CD14-positive monocyte (primary cell): ENCODE measurements at places on chromosomes 6 and 20.

- DNase-seq: peak; percentile 42
Observed at GRCh38 chr6:227074-227782, 65.1 kb upstream of the DUSP22 start.

DNA sequence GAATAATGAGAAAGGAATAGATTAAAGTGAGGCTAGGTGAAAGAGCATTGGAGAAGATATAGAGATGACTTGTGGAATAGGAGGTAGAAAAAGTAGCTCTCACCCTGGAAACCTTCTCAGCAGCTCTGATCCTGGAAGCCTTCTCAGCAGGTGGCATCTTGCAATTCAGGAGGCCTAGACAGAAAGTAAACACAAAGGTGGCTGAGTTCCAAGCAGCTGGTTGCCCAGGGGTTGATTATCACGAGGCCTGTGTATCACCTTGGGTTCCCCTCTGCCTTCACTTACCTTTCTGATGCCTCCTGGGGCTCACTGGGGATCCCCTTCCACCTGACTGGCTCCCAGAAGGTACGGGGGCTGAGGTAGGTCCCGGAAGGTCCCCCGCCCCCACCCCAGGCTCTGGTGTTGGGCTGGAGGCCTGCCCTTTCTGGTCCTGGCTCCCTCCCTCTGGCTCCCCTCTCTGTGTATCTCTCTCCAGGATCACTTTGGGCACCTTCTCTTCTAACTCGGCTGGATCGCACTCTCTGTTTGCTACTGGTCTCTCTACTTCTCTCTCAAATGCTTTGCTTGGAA lies 9.7 kb downstream of the MDC1 start:
- DNase-seq: no peak

DNA sequence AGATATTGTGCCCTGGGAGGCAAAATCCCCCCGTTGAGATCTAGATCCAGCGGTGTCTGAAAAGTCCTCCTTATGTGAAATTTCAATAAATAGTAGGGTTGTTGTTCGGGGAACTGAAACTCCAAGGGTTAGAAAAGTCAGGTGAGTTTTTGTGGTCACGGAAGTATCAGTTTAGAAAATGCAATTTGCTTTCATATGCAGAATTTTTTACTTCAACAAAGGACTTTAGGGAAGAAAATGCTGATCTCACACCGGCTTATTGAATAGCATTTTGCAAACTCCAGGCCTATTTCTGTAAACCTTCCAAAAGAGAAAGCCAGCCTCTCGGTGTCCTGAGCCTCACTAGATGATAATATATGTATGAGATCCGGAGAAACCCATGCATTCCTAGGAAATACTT lies 254.7 kb downstream of the TSHZ2 start:
- DNase-seq: no peak

GRCh38 chr6:47247227-47247797 lies 62.4 kb downstream of the TNFRSF21 start:
- peak; percentile 48 for DNase-seq

DNA sequence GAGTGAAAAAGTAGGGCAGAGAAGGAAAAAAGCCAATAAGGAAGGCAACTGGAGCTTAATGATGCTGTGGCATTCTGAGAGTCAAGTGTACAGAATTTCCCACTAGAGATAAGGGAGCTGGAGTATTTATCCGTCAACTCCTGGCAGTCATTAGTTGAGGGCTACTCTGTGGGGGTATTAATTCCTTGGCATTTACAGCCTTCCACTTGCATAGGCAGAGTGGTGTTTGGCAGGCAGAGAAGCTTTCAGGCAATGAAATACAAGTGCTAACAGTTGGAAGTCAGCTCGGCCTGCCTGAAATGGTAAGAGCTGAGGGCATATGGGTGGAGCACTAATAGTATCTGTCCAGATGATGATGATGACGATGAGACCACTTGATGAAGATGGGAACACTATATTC lies 207.3 kb upstream of the FLRT3 start:
- no peak for DNase-seq

DNA sequence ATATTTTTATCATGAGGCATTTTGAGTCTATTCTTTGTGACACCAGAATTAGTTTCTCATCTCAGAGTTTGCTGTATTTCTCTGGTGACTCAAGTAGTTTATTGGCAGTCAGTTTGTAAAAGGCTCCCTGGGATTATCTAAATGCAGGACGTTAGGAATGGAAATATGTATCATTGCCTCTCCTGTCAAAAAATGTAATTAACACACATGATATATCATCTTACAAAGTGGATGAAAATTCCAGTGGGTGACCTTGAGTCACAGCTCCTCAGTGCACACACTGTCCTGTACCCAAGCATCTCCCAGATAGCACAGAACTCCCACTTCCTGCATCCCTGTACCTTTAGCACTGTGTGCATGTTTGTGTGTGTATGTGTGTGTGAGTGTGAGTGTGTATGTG lies 258.6 kb downstream of the LAMA2 start:
- no peak for DNase-seq

GRCh38 chr6:28758046-28758817 lies 165.6 kb downstream of the TRIM27 start:
- DNase-seq: no peak

DNA sequence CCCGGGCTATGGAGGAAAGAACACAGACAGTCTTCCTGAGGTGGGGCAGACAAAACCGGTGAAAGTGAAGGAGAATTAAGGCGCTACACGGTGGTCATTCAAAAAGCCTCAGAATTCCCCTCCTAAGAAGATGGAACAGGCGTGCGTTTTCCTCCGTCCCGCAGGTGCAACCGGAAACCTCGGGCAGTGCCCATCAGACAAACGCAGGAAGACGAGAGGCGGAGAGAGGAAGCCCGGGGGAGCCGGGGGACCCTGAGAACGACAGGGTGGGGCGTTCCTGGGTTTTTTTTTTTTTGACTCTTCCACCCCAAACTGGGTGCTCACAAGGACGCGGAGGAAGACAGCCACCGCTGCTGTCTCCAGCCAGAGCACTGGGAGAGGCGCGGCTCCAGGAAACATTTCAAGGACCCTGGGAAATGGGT lies 25.4 kb downstream of the TTLL2 start:
- no peak for DNase-seq

DNA sequence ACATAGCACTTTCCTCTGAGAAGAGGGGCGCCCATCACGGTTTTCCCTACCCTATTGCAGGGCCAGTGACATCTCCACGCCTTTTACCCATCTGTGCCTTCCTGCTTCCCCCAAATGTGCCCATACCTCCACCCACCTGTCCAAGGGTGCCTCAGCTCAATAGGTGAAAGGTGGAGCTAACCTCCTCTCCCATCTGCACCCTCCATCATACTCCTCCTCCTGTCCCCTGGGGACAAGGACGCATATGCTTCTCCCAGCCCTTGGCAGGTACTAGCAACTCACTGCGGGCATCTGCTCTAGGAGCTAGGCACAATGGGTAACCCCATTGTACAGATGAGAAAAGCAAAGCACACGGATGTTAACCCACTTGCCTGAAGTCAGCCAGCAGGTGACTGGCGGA lies 62.8 kb downstream of the STK35 start:
- DNase-seq: no peak

DNA sequence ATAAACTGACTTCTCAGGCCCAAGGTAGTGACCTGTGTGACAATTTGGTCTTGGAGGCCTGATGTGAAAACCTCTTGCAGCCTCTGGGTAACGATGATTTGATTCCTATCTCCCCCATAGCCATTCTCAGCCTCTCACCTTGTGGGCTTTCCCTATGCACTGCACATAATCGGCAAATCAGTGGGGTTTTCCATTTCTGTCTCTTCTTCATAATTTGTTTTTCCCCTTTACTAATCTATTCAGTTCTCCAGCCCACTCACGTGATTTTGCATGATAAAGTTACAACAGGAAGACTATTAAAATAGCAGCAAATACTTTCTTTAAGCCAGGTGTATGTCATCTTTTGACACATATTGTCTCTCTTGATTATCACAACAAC lies 893.7 kb downstream of the TFAP2A start:
- no peak for DNase-seq

- no peak for DNase-seq
Observed at GRCh38 chr6:168152306-168152963, 73.4 kb upstream of the FRMD1 start.

DNA sequence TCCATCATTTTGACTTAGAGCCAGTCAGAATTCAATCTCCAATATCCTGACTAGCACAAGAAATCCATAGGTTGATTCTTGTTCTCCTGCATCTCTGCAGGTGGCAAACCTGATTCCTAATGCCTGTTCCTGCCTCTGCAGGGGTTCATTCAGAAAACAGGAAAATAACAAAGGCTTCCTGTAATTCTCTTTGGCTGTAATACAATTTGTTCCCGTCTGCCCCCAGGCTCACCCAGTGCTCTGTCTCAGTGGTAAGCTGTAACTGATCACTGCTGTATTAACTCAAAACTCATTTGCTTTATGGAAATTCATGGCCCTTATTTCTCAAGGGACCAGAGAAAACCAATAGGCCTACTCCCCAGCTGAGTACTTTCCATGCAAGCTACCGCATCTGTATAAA lies 88.6 kb downstream of the OPRM1 start:
- DNase-seq: no peak

DNA sequence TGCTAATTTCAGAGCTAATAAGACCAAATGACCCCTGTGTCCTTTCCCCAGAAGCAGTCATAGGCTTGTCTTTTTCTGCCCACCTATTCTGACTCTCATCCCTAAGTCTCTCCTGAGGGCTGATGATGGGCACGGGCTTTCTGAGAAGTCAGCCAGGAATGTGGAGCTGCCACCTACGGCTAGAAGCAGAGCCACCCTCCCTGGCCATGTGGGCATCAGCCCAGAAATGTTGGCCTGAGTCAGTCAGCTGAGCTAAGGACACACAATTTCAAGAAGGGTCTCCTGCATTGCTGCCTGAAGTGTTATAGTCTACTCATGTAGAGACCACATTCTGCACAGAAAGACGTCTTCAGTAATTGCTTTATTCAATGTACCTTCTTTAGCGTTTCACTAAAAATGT lies 17.1 kb downstream of the MYLIP start:
- DNase-seq: no peak

DNA sequence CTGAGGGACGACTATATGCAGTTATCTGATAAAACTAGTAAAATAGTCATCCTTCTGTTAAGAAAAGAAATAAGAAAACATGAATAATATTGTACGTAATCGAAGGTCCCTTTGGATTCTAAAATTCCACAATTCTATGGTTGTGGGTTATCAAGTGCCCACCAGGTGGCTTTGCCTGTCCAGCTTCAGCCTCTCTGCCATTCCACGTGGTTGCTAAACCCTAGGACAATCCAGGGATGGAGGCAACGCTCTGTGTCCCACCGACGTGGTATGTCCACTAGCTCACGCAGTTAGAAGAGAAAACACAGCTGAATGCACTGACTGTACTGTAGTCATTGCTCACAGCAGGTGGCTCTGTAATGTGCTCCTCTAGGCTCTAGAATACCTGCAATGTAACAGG lies 349.3 kb downstream of the FARS2 start:
- no peak for DNase-seq

GRCh38 chr6:158006331-158006730 lies 24.7 kb downstream of the SYNJ2 start:
- no peak for DNase-seq

DNA sequence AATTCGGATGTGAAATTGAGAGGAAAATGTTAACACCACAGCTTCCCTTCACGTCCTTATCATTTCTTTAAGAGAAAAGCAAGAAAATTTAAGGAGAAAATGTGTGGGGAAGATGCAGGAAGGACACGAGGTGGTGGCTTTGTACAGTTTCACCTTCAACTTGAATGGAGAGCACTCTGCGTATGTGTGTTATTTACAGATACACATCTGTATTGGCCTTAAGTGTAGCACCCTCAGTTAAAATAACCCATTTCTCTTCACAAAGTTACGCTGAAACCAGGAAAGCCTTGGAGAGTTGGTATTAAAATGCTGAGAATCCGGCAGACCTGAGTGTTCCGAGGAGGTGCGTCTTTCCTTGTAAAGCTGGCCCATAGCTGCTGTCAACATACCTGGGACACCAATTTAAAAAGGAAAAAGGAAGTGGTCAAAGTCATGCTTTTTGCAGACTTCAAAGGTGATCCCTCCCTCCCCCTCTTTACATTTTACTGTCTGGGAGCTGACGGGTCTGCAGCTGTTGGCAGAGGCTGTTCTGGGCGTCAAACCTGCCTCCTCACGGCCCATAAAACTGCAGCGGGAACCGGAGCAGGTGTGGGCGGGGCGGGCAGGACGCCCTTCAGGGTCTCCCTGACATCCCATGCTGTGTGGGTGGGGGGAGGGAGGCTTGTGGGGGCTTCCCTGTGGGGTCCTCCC lies 61.3 kb upstream of the TBXT start:
- DNase-seq: no peak

DNA sequence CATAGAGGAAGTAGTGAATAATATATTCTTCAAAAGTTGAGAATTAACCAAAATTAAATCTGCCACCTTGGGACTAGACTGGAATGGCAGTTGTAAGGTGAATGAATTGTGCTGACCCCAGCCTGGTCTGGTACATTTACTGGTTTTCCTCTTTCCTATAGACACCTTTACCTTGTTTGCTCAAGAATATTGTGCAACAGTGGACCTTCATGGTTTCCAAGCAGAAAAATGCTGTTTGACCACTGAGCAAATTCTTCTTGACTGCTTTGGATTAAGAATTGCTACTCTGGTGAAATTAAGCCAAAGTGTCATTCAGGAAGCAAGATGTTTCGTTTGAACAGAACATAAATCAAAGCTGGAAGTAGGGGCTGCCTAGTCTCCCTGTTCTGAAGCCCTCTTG lies 156.6 kb upstream of the TAB2 start:
- no peak for DNase-seq

DNA sequence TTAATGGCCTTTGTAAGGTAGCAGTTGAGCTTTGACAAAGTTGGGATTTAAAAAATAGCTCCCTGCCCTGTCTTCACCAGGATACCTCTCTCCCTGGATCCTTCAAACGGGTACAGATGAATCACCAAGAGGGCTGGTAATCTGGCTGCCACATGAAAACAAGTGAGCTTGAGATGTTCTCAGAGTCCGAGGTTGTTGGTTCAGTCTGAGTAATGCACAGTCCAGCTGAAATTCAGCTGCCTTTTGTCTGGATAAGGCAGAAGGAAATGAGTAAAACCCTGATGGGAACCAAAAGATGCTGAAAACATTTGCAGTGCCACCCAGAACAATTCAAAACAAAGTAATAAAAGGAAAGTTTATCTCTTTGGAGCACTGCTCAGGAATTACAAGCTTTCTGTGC lies 86.8 kb downstream of the GJA1 start:
- DNase-seq: no peak

DNA sequence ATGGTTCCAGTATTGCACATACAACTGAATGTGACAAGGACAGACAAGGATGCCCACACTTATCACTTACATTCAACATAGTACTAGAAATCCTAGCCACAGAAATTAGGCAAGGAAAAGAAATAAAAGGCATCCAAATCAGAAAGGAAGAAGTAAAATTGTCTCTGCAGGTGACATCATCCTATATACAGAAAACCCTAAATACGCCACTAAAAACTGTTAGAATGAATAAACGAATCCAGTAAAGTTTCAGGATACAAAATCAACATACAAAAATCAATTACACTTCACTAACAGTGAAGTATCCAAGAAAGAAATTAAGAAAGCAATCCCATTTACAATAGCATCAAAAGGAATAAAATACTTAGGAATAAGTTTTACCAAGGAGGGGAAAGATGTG lies 66.1 kb downstream of the FAM217A start:
- DNase-seq: no peak
